Breast epithelium (tissue), 4 donors: ENCODE measurements at places on chromosomes 12 and 14. TPM values are rescaled to one million over a fixed set of nuclear protein-coding genes. Genes with fewer than 3 reads are reported as not detected.

Gene COCH
- 1.6 TPM for total RNA-seq

Gene TMPRSS12
- not detected for total RNA-seq

DNA sequence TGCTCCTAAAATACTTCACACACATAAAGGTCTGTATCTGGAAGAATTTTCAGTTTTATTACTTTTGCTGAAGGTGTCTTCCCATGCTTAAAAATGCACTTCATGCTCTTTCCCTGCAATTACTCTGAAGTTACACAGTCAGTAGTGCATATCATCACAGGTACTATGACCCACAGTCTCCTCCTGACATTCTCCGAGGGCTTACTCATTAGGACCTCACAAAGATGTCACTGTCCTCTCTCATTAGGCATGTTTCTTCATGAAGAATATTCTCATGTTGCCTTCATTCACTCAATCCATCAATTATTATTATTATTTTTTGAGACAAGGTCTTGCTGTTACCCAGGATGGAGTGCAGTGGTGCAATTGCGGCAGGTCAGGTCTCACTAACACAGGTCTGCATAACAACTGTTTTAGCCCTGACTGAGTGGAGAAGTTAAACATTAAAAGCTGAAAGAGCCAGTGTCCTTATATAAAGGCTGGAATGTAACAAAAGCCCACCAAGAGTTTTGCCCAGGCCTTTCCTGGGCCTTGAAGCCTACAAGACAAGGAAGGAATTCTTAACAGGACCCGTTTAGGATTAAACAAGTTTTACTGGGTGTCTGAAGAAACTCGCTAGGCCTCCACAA, 119.5 kb upstream of the WSCD2 start:
- H3K27me3 ChIP-seq, result no peaks in the 10 kb centered on the region
- H3K4me3 ChIP-seq, result no peak overlapping the region
- no peak overlapping the region for H3K27ac ChIP-seq
- no peak for DNase-seq
- H3K36me3 ChIP-seq, result no peaks in the 10 kb centered on the region
- no peaks in the 10 kb centered on the region for H3K4me1 ChIP-seq

- H3K27me3 ChIP-seq, result no peaks in the 10 kb centered on the region
- no peak overlapping the region for H3K27ac ChIP-seq
- H3K36me3 ChIP-seq, result no peaks in the 10 kb centered on the region
- no peak overlapping the region for H3K4me3 ChIP-seq
- DNase-seq, result no peak
- no peaks in the 10 kb centered on the region for H3K4me1 ChIP-seq
These were observed 1.7 kb upstream of the DNAH10 start for GRCh38 chr12:123760267-123760938.

- H3K27me3 ChIP-seq, result no peaks in the 10 kb centered on the region
- no peaks in the 10 kb centered on the region for H3K4me1 ChIP-seq
- DNase-seq, result no peak
- no peak overlapping the region for H3K27ac ChIP-seq
These were observed 112.2 kb upstream of the FKBP4 start for GRCh38 chr12:2682296-2683251.

Gene GYS2
- not detected for total RNA-seq

Gene SLC10A1
- not detected for total RNA-seq

DNA sequence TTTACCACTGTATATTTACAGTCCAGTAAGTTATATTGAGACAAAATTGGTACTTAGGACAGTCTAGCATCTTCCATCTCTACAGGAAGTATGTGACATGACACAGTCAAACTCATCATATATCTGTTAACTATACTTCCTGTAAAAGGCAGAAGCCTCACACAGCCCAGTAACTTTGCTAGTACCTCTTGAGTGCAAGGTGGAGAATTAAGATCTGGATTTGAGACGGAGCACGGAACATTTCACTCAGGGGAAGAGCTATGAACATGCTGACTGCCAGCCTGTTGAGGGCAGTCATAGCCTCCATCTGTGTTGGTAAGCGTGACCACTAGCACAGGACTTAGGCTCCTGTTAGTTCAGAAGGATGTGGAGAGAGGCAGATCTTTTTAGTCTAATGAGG, 333.7 kb upstream of the OR4E1 start:
- no peaks in the 10 kb centered on the region for H3K36me3 ChIP-seq
- no peak overlapping the region for H3K27ac ChIP-seq
- no peaks in the 10 kb centered on the region for H3K27me3 ChIP-seq
- DNase-seq, result no peak

- no peaks in the 10 kb centered on the region for H3K4me1 ChIP-seq
- no peak overlapping the region for H3K27ac ChIP-seq
- H3K4me3 ChIP-seq, result no peak overlapping the region
- no peaks in the 10 kb centered on the region for H3K27me3 ChIP-seq
These were observed 25.4 kb upstream of the ETV6 start for GRCh38 chr12:11624116-11624515.

DNA sequence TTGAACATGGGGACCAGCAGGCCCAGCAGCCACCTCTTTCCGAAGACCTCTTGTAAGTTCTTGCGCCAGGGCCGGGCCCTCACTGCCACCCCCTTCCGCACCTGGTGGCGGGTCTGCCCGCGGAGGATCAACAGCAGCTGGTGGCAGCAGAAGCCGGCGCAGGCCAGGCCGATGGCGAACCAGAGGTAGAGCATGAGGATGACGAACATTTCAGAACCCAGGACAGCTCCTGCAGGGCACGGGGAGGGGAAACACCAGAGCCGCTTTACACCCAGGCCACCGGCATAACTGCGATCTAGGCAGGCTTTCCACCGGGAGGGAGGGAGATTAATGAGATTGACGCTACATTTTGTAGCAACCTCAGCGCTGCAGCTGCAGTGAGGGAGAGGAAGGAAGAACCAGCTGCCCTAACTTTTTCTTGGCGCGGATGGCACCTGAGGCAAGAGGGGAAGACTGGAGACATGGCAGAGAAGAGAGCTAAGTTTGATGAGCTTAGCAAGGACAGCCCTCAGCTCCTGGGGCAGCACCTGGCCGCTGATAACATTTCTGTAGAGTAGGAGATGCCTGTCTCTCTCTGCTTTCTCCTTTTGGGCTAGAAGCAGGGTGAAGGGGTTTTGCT, 7.8 kb downstream of the ZDHHC22 start:
- H3K27me3 ChIP-seq, result peaks cover 49% of the 10 kb centered on the region
- H3K27ac ChIP-seq, result no peak overlapping the region
- no peak for DNase-seq
- no peaks in the 10 kb centered on the region for H3K4me1 ChIP-seq

DNA sequence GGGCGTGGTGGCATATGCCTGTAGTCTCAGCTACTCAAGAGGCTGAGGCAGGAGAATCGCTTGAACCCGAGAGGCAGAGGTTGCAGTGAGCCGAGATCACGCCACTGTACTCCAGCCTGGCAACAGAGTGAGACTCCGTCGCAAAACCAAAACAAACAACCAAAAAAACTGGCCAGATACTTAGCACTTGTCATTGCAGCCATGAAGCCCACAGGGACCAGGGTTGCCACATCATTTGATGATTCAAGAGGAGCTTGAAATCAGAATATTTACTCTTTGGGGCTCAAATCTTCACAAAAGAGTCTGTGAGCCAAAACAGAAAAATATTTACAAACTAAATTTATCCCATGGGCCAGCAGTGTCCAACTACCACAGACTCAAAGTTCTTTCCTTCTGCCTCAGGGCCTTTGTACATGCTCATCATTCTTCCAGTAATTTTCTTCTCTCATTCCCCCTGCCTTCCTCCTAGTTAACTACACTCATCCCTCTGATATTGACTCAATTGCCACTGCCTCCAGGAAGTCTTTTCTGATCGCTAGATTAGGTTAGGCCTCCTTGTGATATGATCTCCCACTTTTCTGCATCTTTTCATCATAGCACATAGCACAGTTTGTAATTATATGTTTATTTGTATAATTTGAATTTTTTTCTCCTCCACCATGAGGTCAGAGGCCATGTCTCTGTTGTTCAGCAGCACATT, 130.8 kb upstream of the PLEKHG7 start:
- no peaks in the 10 kb centered on the region for H3K36me3 ChIP-seq
- no peak overlapping the region for H3K4me3 ChIP-seq
- DNase-seq, result no peak
- H3K27me3 ChIP-seq, result no peaks in the 10 kb centered on the region
- peak overlapping the region; percentile 45 for H3K27ac ChIP-seq

- H3K27ac ChIP-seq, result no peak overlapping the region
- no peak overlapping the region for H3K4me3 ChIP-seq
- H3K4me1 ChIP-seq, result no peaks in the 10 kb centered on the region
- H3K36me3 ChIP-seq, result no peaks in the 10 kb centered on the region
- H3K27me3 ChIP-seq, result no peaks in the 10 kb centered on the region
These were observed 193.6 kb upstream of the SEL1L start for GRCh38 chr14:81727218-81727617.
